ENCODE measurements at places on chromosomes 7 and 10.

DNA sequence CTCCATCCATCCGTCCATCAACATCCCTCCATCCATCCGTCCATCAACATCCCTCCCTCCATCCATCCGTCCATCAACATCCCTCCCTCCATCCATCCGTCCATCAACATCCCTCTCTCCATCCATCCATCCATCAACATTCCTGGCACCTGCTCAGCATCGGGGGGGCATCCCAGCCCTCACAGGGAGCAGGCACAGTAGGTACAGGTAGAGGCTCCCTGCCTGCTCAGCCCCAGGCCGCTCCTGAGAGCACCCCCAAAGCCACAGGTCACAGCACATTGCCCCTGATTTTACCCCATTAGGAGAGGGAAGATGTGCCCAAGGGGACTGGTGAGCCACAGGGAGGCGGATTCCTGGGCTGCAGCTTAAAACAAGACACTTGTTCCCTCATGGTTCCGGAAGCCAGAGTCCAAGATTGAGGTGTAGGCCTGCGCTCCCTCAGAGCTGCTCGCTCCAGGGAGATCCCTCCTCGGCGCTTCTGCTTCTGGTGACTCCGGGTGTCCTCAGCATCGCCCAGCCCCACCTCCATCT lies 21.1 kb upstream of the CFAP46 start:
- DNase-seq = no peak

DNA sequence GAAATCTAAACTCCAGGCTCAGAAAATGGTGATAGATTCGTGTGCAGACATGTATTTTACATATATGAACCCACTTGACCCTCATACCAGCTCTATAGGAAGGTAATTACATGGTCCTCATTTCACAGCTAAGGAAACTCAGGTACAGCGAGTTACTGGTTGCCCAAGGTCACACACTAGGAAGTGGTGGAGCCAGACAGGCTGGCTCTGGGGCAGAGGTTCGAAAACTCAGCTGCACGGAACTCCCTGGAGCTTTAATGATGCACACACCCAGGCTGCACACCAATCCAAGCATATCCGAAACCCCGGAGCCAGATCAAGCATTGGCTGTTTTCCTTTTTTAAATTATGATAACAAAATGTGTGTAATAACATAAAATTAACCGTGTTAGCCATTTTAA lies 172.4 kb downstream of the COBL start:
- no peak for DNase-seq

GRCh38 chr7:133265821-133266220 lies 12.9 kb downstream of the EXOC4 start:
- no peak for DNase-seq

GRCh38 chr10:118458957-118459641 lies 117.0 kb upstream of the FAM204A start:
- DNase-seq = no peak
